Suppressor macrophage treated with lipopolysaccharide for 1 hour (primary cell): ENCODE measurements at places on chromosomes 12 and 14.
A peak's percentile ranks its signal among the peaks of the same experiment; 100 is the strongest.

DNA sequence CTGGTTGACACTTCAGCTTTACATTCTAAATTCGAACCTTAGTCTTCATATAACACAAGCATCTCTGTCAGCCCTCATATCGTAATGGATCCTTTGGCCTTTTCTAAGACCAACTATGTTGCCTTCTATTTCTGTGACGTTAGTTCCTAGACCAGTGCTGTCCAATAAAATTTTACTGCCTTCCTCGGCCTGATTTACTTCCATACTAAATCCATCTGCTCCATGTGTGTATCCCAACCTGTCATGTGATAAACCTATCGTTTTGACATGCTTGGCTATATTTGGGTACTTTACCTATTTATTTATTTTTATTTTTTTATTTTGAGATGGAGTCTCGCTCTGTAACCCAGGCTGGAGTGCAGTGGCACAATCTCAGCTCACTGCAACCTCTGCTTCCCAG, 20.3 kb downstream of the ACAD10 start:
- DNase-seq = no peak

DNA sequence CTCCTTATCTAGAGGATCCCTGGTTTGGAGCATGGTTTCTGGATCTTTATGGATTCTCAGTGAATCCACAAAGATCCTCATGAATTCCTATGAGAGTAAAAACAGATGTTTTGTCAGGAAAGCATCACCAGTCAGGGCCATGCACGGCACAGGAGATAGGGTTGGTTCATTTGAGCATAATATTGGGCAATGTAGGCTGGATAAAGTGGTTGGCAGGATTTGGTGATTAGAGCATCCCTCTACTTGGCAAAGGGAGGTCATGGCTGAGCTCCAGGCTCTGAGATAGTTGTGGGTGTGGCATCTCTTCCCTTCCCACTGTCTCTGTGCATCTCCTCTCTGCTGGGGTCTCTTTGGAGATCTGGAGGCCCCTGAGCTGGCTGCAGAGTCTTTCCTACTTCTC, 149.8 kb downstream of the DACT1 start:
- DNase-seq = no peak

GRCh38 chr14:102295270-102295669, 9.7 kb downstream of the MOK start:
- no peak for DNase-seq

DNA sequence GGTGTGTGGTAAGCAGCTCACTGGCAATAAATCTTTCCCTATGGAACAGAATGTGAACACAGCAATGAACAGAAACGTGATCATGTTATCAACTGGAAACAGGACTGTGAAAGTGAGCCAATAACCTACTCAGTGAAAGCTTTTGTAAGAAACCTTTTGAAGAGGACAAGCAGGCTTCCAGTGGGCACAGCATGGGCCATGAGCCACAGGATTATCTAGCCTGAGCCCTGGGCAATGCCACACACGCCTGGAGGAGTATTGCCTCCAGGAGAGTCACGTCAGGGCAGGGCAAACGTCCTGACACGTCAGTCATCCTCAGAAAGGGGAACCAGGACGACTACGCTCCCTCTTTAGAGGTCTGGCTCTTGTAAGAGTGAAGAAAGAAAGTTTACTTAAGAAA, 32.3 kb downstream of the NRDE2 start:
- peak; percentile 85 for DNase-seq

GRCh38 chr12:11916771-11917170, 154.0 kb upstream of the BCL2L14 start:
- DNase-seq = peak; percentile 61

- DNase-seq = no peak
These were observed 158.7 kb downstream of the SYT1 start for GRCh38 chr12:79023261-79023660.

GRCh38 chr12:24255920-24256665, 306.6 kb upstream of the SOX5 start:
- no peak for DNase-seq

GRCh38 chr12:94714378-94715114, 64.2 kb upstream of the TMCC3 start:
- DNase-seq = no peak

GRCh38 chr12:124953689-124954405, 35.1 kb downstream of the DHX37 start:
- no peak for DNase-seq

DNA sequence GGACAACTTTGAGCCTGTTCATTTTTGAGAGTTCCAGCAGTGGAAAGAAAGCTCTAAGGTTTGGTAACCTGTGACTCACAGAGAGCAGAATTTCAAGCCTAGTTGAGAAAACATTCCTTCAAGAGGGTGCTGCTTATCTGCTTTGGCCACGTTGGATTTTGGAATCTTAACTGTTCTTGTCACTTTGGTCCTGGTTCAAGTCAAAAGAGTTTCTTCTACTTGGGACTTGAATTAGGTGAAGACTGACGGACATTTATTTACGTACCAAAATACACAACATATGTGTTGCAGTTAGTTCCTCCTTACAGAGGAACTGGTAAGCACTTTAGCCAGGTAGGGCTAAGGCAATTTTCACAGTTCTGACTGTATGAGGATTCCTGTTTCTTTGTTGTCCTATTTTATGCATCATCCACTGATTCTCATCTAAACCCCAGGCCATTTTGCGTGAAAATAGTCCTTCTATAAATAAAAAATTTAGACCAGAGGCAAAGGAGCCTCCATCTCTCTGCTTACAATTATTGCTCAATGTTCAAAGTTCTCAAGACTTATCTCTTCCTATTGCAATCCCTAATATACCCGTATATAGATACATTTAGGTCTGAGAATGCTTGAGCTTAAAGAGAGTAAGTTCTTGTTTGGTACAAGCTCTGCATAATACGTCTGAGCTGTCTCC, 580.9 kb downstream of the DIO2 start:
- no peak for DNase-seq

DNA sequence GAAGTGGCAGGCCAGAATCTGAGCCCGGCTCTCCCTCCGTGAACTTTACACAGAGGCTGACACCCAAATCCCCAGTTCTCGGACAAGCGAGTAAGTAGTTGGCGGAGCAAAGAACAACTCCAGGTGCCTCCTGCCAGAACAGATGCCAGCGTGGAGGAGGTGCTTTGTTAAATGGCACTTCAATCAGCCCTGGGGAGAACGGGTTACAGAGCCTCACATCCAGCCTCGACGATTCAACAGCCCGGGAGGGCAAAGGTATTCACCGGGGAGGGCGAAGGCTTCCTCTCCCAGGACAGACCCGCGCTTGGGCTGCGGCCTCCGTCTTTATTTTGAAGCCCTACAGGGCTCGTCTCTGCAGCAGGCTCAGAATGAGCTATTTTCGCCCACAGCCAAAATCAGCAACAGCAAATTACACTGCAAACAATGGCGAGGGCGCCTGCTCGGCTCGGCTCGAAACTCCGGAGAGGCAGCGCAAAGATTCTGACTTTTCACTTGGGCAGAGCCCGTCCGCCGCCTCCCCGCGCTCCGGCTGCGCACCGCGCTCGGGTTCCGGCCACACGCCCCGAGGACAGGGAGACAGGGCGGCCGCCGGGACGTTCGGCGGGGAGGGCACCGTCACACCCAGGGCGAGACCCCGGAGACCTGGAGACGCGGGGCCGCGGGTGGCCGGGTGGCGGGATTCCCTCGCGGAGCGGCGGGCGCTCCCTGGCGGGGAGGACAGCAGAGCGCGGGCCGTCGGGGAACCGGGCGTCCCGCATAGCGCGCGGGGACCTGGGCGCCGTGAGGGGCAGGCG, 811 bp downstream of the TMCC3 start:
- peak; percentile 78 for DNase-seq

DNA sequence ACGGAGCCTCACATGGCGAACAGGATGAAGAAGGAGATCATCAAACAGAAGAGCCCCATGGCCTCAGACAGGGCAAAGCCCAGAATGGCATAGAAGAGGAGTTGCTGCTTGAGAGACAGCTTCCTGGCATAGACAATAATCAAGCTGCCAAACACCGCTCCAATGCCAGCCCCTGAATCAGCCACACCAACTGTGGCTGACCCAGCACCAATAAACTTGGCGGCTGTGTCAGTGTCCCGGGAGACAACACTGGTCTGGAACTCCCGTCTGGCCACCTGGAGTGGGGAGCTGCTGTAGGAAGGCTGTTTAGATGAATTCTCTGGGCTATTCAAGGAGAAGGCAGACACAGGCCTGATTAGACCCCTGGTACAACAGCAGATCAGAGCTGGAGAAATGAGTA, 100.1 kb downstream of the HEATR5A start:
- no peak for DNase-seq

DNA sequence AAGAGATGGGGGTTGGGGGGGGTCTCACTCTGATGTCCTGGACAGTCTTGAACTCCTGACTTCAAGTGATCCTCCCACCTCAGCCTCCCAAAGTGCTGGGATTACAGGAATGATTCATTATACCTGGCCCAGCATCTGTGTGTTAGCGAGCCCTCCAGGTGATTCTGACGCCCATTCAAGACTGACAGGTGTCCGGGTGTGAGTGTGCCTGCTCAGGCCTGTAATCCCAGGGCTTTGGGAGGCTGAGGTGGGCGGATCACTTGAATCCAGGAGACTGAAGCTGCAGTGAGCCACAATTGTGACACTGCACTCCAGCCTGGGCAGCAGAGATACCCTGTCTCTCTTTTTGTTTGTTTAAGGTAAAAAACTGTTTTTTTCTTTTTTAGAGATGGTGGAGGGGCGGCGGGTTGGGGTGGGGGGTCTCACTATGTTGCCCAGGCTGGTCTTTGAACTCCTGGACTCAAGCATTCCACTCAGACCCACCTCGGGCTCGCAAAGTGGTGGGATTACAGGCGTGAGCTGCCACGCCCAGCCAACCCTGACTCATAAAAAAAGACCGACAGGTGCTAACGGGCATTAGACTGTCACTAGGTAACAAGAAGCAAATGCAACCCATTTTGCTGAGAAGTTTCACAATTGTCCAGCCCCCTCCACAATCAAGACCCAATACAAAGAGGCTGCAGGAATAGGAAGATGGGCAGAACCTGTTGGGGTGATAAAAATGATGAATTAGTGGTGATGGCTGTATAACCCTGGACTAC, 4.7 kb downstream of the VSIG10 start:
- DNase-seq = no peak

DNA sequence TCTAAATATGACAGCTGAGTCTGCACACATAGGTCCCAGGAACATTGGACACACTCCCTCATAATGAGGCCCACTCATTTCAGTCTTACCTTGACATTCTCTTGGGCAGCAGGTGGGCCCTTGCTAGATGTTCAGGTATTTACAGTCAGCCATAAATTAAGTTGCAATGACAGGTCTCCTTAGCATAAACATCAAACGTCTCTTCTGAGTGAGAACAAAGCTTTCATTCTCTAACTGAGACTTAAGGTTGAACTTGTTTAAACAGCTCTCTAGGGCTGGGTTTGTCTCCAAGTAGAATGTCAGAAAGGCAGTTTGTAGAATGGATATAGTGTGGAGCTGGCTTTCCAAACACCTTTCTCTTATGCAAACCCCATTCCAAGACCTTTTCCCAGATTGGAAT, 10.3 kb downstream of the ACVR1B start:
- DNase-seq = no peak

GRCh38 chr14:35898217-35898775, 72.2 kb downstream of the BRMS1L start:
- DNase-seq = no peak

- DNase-seq = no peak
These were observed 28.4 kb upstream of the TOMM20L start for GRCh38 chr14:58367296-58367695.

- DNase-seq = no peak
These were observed 216.3 kb upstream of the GARIN6 start for GRCh38 chr12:99431203-99431602.

DNA sequence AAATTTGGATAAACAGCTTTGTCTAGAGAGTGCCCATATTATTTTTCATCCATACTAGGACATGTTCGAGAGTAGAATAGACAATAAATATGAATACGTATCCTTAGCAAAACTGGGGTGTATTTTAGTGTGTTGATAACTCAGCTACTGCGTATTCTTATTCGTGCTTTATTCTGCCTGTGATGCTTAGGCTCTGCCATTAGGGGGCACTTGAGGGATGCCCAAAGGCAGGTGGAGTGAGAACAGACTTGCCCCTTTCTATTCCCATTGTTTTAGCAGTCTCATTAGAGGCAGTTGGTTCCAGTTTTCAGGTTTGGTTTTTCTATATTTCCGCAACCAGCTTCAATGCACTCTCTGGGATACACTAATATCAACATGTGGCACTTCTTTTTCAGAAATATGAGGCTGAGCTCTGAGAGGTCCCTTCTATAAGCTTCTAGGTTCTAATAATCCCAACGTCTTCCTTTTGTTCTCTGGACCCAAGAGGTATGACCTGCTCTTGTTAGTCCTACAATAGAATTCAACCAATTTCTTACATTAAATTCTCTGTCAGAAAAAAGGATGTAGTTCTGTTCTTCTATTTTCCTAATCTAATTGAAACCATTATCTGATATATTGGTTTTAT, 985.7 kb upstream of the FBXO33 start:
- no peak for DNase-seq

GRCh38 chr14:105930572-105930971, 404.2 kb downstream of the TMEM121 start:
- DNase-seq = no peak

DNA sequence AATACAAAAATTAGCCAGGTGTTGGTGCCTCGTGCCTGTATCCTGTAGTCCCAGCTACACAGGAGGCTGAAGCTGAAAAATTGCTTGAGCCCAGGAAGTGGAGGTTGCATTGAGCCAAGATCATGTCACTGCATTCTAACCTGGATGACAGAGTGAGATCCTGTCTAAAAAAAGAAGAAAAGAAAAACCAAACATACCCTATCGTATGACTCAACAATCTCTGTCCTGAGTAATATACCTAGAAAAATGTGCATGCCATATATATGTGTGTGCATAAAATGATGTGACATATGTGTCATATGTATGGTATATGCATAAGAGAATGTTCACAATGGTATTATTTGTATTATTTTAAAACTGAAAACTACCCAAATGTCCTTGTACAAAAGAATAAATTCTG, 261.5 kb upstream of the CLEC14A start:
- no peak for DNase-seq

- DNase-seq = no peak
These were observed 733 bp upstream of the PPFIBP1 start for GRCh38 chr12:27523305-27523641.

DNA sequence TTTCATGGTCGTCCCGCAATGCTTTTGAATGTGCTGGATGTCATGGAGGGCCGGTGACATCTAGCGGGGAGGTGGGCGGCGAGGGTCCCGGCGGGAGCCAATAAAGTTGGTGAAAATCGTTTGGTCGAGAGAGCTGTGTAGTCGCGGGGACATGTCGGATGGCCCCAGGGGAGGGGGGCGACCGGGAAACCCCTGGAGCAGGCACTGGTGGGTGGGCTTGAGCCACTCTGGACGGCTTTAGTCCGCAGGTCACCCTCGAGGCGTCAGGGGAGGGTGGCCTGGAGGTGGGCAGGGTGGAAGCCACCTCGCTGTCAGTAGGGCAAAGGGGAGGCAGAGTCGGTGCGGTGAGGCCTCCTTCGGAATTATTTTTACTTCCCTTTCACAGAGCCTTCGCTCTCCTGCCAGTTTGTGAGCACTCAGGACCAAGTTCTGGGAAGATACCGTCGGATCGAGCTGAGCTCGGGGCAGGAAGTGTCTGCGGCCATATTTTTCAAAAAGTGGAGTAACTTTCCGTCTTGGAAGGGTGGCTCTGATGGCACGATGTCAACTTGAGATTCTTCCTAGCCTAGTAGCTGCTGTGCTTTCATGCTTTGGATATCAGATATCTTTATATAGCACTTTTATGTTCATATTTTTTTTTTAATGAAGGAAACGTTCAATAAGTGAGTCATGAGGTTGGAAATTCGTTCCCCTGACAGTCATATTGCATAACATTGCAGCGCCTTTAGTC, 28.2 kb downstream of the WBP11 start:
- DNase-seq = peak; percentile 71

GRCh38 chr12:92021666-92022035, 124.0 kb downstream of the BTG1 start:
- DNase-seq = no peak
